ENCODE measurements at places on chromosomes 3 and 15. TPM values are rescaled to one million over a fixed set of nuclear protein-coding genes. Genes with fewer than 3 reads are reported as not detected.

ROBO2 gene
- 11.7 TPM for total RNA-seq

PLA1A gene
- total RNA-seq = not detected

- H3K27ac ChIP-seq = no peak overlapping the region
- H3K36me3 ChIP-seq = peaks cover 24% of the 10 kb centered on the region
- peak overlapping the region; percentile 75 for H3K4me3 ChIP-seq
- peaks cover 34% of the 10 kb centered on the region for H3K4me1 ChIP-seq
These were observed 795 bp upstream of the TCF12 start for GRCh38 chr15:56917652-56918045.

SHISA5 gene
- total RNA-seq = 158 TPM

POPDC2 gene
- 0.53 TPM for total RNA-seq

GRCh38 chr3:169998668-169999131 is 32.1 kb downstream of the SEC62 start:
- no peaks in the 10 kb centered on the region for H3K36me3 ChIP-seq
- no peak overlapping the region for H3K4me3 ChIP-seq
- no peak for DNase-seq
- no peak overlapping the region for H3K27ac ChIP-seq

GOLGA8N gene
- 1.8 TPM for total RNA-seq

GRCh38 chr15:41161336-41161735 is 45.3 kb upstream of the INO80 start:
- no peak for DNase-seq
- H3K4me3 ChIP-seq = no peak overlapping the region
- H3K36me3 ChIP-seq = no peaks in the 10 kb centered on the region
- H3K4me1 ChIP-seq = no peaks in the 10 kb centered on the region
- H3K27me3 ChIP-seq = no peaks in the 10 kb centered on the region
- H3K27ac ChIP-seq = no peak overlapping the region

- no peak overlapping the region for H3K27ac ChIP-seq
- no peak overlapping the region for H3K4me3 ChIP-seq
- H3K4me1 ChIP-seq = peaks cover 8% of the 10 kb centered on the region
- DNase-seq = no peak
- no peaks in the 10 kb centered on the region for H3K27me3 ChIP-seq
These were observed 74.7 kb downstream of the SPATA16 start for GRCh38 chr3:173066044-173067004.

TEX55 gene
- total RNA-seq = not detected

SHF gene
- total RNA-seq = 33.1 TPM

DNA sequence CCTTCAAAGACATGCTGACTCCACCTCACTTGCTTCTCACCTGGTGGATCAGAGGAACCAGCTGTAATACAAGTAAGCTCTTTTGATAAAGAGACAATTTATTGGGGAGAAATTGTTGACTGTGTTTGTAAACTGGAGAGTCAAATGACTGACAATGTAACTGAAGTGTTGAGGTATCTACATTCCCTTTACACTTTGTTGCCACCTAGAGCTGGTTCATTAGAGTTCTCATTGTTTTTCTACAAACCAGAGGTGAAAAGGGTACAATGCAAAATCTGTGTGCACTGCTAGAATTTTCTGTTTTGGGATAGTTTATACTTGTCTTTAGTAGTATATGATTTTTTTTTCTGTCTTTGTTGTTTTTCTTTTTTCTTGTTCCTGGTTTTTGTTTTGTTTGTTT is 8.7 kb upstream of the LRRC58 start:
- H3K4me3 ChIP-seq = no peak overlapping the region
- H3K27me3 ChIP-seq = peaks cover 2% of the 10 kb centered on the region
- H3K4me1 ChIP-seq = no peaks in the 10 kb centered on the region
- H3K36me3 ChIP-seq = no peaks in the 10 kb centered on the region
- DNase-seq = no peak

C3orf70 gene
- total RNA-seq = 0.64 TPM

DNA sequence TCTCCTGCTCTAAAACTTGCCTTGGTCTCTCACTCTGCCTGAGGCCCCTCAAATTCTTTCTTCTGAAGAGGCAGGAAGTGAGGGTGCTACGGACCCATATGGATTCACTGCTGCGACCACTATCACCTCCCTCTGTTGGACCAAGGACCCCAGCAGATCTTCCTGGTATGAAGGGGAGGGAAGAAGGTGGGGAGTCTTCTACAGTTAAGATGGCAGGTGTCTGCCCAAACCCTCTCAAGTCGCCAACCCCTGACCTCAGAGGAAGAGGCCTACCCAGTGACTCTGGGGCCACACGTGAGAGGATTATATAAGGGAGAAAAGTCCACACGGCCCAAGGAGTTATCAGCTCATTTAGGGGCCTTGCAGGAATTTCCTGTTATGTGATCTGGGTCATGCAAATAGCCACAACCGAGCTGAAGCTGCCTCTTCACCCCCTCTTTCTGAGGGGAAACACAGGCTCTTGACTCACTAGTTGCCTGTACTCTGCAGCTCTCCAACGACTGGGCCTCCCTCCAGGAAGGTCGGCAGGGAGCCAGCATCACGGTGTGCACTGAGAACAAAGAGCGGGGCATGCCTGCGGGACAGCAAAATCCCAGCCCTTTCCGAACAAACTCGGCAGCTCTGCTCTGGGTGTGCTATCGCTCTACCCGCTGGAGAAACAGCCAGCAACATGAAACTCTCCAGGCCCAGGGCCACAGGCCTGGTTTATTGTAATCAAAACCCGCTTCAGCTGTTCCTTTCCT is 116.0 kb downstream of the XXYLT1 start:
- no peaks in the 10 kb centered on the region for H3K36me3 ChIP-seq
- H3K4me3 ChIP-seq = no peak overlapping the region
- H3K4me1 ChIP-seq = peaks cover 64% of the 10 kb centered on the region
- H3K27ac ChIP-seq = peak overlapping the region; percentile 81
- no peak for DNase-seq
- H3K27me3 ChIP-seq = no peaks in the 10 kb centered on the region

Measured in WTC11 (cell line).